Forelimb muscle (tissue), 1 donor: ENCODE measurements at places on chromosomes 12 and 14. TPM values are rescaled to one million over a fixed set of nuclear protein-coding genes. Genes with fewer than 3 reads are reported as not detected.

Gene KRT71
- polyA plus RNA-seq: not detected

Gene ACACB
- 7.3 TPM for polyA plus RNA-seq

Gene SERPINA3
- polyA plus RNA-seq: not detected

Gene TM7SF3
- polyA plus RNA-seq: 26.8 TPM

Gene FMNL3
- 22.2 TPM for polyA plus RNA-seq

Gene BRF1
- polyA plus RNA-seq: 22.8 TPM

Gene GOLT1B
- polyA plus RNA-seq: 38.2 TPM

Gene KLHDC1
- 5.1 TPM for polyA plus RNA-seq

DNA sequence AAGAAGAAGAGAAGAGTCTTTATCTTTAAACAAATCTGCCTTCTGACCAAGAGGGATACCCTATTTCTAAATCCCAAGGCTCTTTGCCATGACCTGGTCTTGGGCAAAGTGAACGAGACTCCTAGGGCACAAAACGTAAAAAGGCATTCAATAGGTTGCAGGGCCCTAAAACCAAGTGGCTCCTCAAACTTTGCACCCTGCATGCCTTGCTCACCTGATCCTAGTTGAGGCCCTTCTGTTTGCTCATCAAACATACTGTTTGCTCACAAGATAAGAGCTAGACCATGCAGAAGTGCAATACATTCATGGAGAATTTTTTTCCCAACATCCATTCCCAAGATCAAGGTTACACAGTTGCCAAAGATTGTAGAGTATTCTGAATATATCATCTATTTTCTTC, 7.9 kb upstream of the PRH1 start:
- no peak for DNase-seq

DNA sequence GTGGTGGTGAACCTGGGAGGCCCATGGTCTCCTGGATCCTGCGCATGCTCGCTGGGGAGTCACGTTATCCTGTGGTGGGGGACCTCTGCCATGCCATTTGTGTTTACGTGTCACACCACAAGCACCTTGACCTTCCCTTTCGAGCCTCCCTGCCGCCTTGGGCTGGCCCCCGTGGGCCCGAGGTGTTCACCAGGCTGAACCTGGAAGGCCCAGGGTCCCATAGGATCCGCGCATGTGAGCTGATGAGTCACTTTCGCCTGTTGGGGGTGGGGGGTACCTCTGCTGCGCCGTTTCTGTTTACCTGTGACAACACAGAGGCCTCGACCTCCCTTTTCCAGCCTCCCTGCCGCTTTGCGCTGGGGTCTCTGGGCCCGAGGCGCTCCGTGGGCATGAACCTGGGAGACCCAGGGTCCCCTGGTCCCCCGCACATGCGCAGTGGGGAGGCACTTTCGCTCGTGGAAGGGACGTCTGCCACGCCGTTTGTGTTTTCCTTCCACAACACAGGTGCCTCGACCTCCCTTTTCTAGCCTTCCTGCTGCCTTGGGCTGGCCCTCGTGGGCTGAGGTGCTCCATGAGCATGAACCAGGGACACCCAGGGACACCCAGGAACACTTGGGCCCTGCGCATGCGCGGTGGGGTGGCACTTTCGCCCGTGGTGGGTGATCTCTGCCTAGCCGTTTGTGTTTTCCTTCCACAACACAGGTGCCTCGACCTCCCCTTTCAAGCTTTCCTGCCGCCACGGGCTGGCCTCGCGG, 334.1 kb downstream of the ALG10 start:
- DNase-seq: no peak

DNA sequence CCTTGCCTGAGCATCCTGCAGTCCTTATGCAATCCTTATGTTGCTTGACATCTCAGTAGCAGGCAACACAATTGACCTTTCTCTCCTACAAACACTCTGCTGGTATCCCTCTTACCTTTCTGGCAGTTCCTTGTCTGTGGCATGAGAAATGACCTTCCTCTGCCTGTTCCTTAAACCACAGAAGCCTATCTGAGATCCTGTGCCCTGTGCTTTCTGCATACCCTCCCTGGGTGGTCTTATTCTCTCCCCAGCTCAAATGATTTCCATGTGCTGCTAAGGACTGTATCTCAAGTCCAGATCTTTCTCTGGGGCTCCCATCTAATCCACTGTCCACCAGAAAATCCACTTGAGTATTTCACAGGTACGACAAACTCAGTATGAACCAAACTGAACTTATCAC, 2.0 kb upstream of the ARHGAP9 start:
- DNase-seq: no peak

DNA sequence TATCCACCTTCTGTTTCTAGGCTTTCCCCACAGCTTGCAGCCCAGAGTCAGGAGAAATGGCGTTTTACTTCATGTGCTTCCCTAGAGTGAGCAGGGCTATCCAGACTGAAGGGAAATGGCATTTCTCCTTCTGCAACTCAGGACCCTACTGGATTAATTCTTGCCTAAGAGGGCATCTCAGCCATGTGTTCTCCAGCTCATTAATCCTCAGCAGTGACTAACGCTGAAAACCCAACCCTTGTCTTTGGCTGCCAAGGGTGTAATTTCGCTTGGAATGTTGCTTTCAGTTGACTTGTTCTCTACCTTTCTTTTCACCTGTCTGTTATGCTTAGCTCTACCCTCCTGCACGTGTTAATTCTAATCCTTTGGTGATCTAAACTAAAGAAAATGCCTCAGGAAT, 21.0 kb upstream of the EMP1 start:
- no peak for DNase-seq

GRCh38 chr12:12562016-12562483, 613 bp downstream of the DUSP16 start:
- no peak for DNase-seq

GRCh38 chr14:79686196-79686595, 525.1 kb downstream of the DIO2 start:
- DNase-seq: no peak

DNA sequence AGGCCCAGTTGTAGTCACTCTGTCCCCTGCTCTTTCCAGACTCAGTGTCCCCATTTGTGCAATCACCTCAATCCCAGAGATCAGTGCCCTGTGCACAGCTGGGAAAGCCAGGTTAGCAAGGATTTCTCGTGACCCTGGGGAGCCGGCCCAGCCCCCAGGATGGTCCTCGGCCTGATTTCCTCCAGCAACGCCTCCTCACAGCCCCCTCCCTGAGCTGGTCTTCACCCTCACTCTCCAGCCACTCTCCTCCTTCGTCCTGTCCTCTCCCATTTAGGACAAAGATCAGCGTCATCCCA, 194.8 kb upstream of the C14orf180 start:
- DNase-seq: no peak

DNA sequence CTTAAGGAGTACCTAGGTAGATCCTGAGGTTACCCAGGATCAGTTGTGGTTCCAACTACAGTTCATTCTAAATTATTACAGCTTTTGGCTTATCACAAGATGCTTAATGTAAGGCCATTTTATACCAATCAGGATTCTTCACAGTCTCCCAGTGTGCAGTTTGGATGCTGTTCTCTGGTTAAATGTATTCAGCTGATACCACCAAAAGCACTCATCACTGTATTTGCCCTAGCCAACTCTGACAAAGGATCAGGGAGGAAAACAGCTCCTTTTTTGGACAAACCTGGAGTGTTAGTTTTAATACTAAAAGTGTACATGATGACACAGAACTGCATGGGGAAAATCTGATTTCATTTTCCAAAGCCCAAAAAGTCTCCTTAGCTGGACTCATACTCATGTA, 19.5 kb downstream of the DMAC2L start:
- no peak for DNase-seq

GRCh38 chr12:124194893-124195566, 99.9 kb upstream of the RFLNA start:
- no peak for DNase-seq

DNA sequence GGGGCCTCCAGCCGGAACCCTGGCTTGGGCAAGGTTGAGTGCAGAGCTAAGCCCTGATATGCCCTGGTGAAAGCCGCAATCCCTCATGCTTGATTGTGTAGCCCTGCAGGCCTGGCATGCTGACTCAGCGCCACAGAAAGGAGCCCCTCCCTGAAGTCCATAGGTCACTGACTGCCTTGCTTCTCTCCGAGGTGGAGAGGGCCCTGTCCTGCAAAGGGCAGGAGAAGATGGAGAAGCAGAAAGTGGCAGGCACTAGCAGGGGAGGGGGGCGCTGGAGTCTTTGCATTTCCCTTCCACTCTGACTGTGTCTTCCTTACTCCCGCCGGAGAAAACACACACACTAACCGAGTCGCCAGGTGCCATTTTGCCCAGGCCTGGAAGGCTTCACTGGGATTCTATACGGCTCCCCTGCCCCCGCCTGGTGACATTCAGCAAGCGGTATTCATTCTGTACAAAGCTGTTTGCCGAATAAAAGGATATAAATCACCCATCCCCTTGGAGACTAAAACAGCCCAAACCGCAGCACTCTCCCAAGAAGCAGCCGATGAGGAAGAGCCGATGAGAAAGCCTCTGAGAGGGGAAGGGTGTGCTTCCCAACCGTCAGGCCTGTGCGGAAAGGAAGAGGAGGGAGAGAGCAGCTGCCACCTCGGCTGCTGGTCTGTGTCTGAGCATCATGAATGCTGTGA, 69.8 kb downstream of the SLC6A12 start:
- DNase-seq: no peak

GRCh38 chr14:37544407-37544806, 50.6 kb downstream of the FOXA1 start:
- no peak for DNase-seq

DNA sequence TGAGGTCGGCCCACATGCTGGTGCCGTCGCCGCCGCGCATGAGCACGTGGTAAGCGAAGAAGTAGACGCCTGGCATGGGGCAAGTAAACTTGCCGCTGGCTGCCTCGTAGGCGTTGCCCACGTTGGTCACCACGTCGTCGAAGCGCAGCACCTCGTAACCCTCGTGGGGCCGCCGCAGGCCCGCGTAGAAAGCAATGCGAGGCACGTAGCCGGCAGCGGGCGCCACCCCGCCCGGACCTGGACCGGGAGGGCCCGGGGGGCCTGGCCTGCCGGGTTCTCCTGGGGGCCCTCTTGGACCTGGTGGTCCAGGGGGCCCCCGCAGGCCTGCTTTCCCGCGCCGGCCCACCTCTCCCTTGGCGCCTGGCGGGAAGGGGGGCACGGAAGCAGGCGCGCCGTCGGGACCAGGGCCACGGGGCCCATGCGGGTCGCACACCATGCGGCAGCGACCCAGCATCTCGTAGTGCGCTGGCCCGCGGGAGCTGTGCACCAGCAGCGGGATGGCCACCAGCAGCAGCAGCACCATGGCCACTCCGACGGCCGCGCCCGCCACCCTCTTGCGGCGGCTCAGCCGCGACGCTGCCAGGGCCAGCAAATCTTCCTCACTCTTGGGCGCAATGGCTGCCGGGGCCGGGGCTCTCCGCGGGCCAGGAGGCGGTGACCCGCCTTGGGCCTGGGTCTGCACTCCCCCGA, 888 bp downstream of the C1QL4 start:
- no peak for DNase-seq

DNA sequence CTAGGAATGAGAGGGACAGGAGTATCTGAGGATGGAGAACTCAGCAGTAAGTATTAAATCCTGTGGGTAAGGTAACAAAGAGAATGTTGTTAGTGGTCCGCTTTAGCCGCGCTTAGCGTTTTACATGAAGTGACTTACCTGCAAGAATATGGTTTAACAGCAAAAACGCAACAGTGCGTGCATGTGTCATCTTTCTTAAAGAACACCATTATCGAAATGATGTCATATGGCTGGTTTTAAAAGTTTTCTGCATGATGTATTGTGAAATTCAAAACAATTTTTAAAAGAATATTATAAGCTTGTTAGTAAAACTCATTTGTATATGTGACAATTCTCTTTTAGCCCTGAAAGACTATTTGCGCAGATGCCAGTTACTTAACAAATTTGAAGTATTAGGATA, 1.7 kb downstream of the LEMD3 start:
- no peak for DNase-seq

DNA sequence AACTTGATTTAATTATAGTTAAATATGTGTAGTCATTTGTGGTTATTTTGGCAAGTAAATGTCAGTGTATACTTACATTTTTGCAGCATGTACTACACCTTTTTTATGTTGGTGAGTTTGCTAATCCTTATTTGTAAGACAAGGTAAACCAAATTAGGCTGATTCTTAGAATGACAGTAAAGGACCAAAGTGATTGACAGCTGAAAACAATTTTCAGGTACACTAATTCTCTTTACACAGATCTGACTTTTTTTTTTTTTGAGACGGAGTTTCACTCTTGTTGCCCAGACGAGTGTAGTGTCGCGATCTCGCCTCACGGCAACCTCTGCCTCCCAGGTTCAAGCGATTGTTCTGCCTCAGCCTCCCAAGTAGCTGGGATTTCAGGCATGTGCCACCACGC, 8.4 kb downstream of the SLC25A3 start:
- DNase-seq: no peak

DNA sequence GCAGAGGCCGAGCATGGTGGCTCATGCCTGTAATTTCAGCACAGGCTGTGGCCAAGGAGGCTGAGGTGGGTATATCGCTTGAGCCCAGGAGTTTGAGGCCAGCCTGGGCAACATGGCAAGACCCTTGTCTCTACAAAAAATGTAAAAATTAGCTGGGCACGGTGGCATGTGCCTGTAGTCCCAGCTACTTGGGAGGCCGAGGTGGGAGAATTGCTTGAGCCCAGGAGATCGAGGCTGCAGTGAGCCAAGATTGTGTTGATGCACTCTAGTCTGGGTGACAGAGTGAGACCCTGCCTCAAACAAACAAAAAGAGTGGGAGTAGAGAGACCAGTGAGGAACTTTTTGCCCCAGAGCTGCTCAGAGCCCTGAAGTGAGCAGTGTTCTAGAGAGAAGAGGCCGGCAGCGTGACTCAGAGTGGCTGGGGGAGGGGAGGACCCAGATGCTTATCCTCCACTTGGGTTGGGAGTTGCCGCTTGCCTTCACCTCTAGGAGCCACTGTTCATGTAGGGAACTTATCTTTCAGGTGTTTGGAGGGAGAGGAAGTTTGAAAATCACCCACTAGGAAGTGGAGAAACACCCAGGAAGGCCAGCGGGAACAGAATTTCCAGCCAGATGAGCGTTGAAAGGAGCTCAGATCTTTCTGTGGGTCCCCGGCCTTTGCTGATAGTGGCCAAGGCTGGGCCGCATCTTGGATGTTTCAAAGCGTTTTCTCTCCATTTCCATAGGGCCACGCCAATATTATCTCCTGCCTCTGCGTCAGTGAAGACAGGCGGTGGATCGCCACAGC, 15.3 kb downstream of the CFAP251 start:
- DNase-seq: no peak

DNA sequence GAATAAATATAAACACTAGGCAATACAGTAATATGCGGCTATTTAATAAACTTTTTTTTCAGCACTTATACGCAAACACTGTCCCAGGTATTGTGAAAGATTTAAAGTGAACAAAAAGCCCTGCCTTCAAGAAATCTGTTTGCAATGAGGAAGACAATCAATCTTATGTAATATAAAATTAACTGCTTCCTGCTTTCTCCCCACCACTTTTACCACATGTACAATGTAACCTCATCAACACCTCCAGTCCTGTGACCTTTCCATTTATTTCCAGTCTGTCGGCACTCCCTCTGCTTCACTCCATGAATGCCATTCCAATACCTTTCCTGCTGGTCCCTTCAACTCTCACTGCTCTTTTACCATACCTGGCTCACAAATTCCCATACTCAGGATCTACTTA, 10.5 kb downstream of the SNX6 start:
- DNase-seq: no peak

DNA sequence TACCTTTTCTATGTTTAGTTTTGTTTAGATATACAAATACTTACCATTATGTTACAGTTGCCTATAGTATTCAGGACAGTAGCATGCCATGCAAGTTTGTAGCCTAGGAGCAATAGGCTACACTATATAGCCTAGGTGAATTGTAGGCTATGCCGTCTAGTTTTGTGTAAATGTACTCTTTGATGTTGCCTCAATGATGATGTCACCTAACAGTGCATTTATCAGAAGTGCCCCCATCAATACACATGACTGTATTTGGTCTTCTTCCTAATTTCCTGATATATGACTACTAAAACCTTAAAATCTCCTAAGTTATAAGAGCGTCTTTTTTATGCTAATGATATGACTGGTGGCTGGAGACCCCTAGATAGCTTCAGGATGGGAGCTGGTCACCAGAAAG, 394.4 kb upstream of the STXBP6 start:
- no peak for DNase-seq
